ENCODE measurements at places on chromosomes 12 and 14. TPM values are rescaled to one million over a fixed set of nuclear protein-coding genes. Genes with fewer than 3 reads are reported as not detected.

Gene GPR65
- not detected for total RNA-seq

Gene IFT81
- total RNA-seq = 27.6 TPM

Gene PLEK2
- total RNA-seq = not detected

Gene TCTN2
- 5.7 TPM for total RNA-seq

Gene POTEG
- not detected for total RNA-seq

Gene CHST11
- 11.5 TPM for total RNA-seq

Gene C3AR1
- not detected for total RNA-seq

Gene NTF3
- 5.0 TPM for total RNA-seq

Gene LMBR1L
- 371 TPM for total RNA-seq

Gene KITLG
- total RNA-seq = 0.61 TPM

Gene SIX1
- total RNA-seq = 79.6 TPM

Gene ZDHHC22
- 77.3 TPM for total RNA-seq

Gene TSPAN19
- total RNA-seq = 2.9 TPM

Gene VDR
- not detected for total RNA-seq

Gene SINHCAF
- 149 TPM for total RNA-seq

Gene MGP
- not detected for total RNA-seq

Gene STON2
- total RNA-seq = 278 TPM

Gene TAS2R30
- 5.1 TPM for total RNA-seq

Measured in glutamatergic neuron (in vitro differentiated cells).